IPS DF 19.7 (cell line): ENCODE measurements at places on chromosomes 2 and 18.

GRCh38 chr2:181411105-181411849 lies 45.9 kb upstream of the ITGA4 start:
- peak; percentile 54 for DNase-seq

GRCh38 chr2:33681364-33681757 lies 82.3 kb upstream of the FAM98A start:
- no peak for DNase-seq

DNA sequence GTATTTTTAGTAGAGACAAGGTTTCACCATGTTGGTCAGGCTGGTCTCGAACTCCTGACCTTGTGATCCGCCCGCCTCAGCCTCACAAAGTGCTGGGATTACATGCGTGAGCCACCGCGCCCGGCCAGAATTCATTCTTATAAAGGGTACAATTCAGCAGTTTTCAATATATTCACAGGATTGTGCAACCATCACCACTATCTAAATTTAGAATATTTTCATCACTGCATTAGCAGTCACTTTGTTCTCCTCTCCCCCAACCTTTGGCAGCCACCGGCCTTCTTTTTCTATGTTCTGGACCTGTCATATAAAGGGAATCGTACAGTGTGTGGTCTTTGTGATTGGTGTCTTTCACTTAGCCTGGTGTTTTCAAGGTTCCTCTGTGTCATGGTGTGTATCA lies 40.7 kb downstream of the TCF7L1 start:
- DNase-seq: no peak

DNA sequence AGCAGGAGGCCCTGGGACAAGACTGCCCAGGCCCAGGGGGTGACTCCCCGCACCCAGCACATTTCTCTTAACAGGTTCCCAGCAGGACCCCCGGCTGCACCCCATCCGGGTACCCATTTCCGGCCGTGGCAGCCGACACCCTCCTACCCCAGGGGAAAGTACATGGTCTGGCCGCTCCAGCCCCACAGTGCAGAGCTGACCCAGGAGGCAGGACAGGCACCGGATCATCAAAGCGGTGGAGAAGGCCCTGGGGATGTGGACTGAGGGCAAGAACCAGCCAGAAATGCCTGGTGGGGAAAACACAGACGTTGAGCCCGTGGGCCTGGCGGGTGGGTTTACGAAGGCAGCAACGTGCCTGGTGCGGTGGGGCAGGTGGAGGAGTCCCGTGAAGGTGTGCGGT lies 79.5 kb upstream of the GPC1 start:
- DNase-seq: no peak

- DNase-seq: no peak
Measured at GRCh38 chr2:226439337-226439736, 360.3 kb downstream of the IRS1 start.

- no peak for DNase-seq
Measured at GRCh38 chr18:58449464-58449863, 179.4 kb downstream of the ALPK2 start.

DNA sequence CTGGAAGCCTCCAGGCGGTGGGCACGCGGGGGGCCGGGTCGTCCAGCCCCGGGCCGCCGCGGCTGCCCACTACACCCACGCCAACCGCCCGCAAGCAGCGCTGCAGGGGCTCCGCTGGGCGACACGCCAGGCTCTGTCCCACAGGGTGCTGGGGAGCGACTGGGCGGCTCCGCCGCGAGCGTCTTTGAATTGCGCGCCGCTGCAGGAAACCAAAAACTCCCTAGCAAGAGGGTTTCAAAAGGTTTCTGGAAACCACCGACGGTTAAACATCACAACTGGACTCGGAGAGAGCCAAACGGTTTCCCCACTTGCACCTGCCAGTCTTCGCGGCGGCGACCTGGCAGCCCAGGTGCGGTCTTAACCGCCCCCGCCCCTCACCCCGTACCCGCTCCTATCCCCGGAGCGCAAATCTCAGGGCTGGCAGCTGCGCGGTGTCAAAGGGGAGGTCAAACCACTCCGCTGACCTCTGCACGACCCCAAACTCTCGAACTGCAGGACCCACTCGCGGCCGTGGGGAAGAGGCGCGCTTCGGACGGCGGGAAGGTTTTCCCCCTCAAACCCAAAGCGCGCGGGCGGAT lies 1.0 kb downstream of the CXCR4 start:
- DNase-seq: no peak

DNA sequence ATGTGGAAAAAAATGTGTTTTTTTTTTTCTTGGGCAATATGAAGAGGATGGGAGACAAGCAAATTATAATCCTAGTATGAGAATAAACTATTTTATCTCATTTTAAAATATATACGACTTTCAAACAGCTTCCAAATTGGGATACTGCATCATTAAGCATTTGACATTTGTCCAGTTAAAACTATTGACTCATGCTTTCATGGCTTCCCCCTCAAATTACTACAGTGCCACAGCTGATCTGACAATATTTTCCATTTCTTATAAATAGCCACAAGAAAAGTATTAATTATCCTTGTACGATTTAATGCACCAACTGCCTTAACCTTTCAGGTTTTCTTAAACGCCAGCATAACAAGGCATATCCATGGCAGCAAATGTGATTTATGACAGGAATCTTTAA lies 1134.8 kb upstream of the ZEB2 start:
- DNase-seq: no peak

DNA sequence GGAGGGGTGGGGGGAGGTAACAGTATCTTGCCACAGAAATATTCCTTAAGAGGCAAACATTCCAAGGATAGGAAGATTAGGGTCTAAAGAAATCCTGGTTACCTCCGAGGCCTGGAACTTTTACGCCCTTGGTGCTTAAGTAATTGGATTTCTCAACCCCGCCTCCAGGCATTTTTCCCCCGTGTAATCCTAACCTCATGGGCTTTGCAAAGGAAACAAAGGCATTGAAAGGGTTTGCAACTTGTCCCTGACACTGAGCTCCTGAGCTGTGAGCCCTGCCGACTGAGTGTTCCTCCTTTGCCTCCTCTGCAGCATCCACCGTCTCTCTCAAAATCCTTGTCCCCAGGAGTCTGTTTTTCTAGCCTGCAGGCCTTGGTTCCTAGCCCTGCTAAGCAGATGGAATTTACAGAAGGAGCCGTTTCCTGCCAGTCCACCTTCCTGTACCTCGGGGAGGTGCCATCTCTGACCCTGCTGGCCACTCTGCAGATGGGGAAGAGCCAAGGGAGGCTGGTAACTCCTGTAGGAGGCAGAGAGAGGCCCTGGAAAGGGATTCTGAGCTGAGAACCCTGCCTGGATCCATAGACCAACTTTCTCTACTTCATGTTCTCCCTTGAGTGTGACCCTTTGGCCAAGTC lies 24.2 kb downstream of the TET3 start:
- DNase-seq: no peak

DNA sequence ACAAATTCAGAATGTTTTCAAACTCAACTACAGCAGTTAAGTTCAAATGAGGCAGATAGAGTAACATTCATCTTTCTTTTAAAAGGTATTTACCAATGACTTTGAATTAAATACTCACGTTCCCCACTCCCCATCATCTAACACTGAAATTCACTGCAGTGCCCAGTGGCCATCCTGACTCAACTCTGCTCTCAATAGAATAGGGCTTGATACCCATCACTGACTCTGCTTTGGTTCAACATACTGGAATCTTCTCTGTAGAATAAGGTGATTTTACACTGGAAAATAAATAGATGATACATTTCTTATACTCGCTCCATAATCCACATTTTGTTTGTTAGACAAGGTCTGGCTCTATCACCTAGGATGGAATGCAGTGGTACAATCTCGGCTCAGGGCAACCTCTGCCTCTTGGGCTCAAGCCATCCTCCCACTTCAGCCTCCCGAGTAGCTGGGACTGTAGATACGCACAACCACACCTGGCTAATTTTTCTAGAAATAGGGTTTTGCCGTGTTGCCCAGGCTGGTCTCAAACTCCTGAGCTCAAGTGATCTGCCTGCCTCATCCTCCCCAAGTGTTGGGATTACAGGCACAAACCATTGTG lies 66.4 kb downstream of the PRPF40A start:
- no peak for DNase-seq

DNA sequence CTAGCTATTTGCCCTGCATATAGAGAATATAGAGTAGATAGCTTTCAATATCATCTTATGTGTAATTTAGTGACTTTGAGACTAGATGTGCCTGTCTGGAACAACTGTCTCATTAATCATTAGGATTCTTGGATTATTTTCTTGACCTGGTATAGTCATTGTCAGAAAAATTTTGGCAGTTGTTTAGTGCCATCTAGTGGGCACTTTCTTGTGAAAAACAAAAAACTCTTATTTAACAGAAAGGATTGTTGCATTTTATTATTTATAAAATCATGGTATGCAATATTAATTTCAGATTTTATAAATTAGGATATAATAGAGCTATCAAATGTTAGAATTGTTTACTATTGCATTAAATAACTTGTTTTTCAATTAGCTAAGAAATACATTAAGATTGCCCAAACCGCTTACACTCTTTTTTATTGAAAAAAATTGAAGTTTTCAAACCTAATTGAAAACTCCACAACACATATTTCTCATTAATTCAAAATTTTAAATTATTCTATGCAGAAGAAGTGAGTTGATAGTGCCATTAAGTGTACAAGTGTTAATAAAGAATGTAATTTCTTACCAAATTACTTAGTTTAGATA lies 80.3 kb downstream of the DYNAP start:
- no peak for DNase-seq

GRCh38 chr2:234930397-234930796 lies 21.4 kb upstream of the SH3BP4 start:
- no peak for DNase-seq
